ENCODE measurements at places on chromosomes 11 and 22.

DNA sequence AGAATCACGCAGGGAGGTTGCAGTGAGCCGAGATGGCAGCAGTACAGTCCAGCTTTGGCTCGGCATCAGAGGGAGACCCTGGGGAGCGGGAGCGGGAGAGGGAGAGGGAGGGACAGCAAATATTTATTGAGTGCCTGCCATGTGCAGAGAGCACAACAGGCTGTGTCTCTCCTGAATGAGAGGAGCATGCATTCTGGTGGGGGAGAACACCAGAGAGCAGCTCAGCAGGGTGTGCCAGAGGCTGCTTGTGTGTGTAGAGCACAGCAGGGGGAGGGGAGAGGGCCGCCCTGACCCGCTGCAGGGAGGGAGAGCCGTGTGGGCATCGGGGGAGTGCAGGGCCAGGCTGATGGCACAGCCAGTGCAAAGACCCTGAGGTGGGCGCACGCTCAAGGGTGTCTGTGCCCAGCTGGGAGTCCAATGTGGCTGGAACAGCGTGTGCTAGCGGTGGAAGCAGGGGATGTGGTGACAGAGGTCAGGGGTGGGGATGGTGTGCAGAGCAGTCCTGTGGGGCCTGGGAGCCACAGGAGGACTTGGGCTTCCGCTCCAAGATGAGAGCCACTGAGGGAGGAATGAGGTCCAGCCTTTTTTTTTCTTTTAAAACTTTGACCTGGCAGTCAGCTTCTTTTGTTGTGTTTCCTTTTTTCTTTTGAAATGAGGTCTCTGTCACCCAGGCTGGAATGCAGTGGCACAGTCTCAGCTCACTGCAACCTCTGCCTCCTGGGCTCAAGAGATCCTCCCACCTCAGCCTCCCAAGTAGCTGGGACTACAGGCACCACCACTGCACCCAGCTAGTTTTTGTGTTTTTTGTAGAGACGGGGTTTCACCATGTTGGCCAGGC is 12.0 kb downstream of the PPIL2 start:
- DNase-seq: no peak

- DNase-seq: no peak
Observed at GRCh38 chr22:25361899-25362214, 142.4 kb downstream of the CRYBB2 start.

DNA sequence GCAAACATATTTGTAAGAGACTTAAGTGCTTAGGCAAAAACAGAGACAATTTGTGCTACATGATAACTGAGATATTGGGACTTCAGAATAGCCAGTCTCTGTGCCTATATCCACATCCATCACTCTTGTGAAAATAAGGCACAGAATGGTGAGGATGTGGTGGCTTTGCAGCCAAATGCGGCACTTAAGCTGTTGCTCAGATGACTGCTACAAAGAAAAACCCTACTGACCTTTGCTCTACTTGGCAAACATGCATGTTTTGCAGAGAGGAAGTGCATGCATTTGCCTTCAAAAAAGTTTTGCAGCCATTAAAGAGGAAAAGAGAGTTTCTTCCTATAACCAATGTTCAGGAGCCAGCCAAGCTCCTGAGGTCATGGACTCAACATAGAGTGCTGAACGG is 675.0 kb upstream of the KIRREL3 start:
- no peak for DNase-seq

GRCh38 chr11:134230339-134230738 is 5.9 kb downstream of the VPS26B start:
- no peak for DNase-seq

DNA sequence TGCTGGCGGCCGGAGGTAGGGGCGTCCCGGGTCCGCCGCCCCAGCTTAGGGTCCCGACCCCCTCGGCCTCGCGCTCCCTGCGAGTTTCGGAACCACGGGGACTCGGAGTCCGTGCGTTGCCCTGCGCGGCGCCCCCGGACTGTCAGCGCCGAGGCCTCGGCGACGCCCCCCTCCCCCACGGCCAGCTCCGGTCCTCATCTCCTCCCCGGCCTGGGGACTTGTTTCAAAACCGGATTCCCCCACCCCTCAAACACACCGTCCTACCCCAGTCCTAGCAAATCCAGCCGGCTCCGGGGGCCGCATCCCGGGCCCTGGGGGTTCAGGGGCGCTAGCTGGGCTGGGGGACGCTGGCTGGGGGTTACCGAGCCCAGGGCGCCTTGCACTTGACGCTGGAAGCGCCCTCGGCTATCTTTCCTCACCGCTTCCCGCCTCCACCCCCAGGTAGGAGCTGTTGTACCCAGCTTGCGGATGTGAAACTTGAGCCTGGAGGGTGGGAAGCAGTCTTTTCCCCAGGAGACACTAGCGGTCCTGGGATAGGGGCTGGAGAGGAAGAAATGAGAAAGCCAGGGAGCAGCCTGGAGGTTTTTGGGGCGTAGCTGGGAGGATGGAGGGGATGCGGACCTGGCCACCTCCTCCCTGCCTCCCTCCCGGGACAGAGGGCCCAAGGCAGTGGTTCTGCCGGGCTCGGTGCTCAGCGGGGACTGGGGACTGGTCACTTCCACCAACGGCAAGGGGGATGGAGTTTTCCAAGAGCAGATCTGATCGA is 550 bp downstream of the FBLN1 start:
- no peak for DNase-seq

GRCh38 chr11:37533087-37533486 is 935.1 kb upstream of the RAG2 start:
- no peak for DNase-seq

DNA sequence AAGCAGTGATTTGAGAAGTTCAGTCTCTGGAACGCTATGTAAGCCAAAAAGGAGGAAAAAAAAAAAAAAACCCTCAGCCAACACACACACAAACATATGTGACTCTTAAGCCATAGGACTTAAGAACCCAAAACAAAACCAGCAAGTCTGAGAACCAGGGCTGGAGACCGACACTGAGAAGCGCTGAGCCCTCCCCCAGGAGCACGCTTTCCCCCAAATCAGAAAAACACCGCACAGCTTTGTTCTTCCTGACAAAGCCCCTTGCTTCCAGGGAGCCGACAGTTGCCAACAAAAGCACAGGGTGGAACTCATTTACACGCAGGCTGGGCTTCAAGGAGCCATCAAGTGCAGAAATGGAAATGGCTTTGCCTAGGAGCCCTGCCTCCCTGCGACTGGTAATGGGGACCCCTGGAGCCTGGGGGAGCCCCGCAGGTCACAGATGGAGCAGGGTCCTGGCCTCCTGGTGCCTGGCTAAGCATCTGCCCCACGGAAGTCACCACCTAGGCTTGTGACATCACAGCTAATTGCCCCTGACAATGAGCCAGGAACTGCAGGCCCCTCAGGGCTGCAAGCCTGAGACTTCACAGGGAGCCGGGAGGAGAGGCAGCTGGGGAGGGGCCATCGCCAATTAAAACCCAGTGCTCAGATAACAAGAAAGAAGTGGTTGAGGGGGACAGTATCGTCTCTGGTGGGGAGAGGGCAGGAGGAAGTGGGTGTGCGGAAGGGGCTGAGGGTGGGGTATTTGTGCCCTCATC is 66.9 kb downstream of the NFAM1 start:
- no peak for DNase-seq

- peak; percentile 31 for DNase-seq
Observed at GRCh38 chr11:25910086-25910485, 421.8 kb upstream of the ANO3 start.

- no peak for DNase-seq
Observed at GRCh38 chr11:13745165-13745564, 76.7 kb downstream of the FAR1 start.

GRCh38 chr22:27032091-27032761 is 374.8 kb downstream of the MIAT start:
- no peak for DNase-seq

Measured in NCI-H1930 (cell line).